ENCODE measurements at places on chromosomes 12 and 14. TPM values are rescaled to one million over a fixed set of nuclear protein-coding genes. Genes with fewer than 3 reads are reported as not detected.

IL22 gene
- total RNA-seq: not detected

BICD1 gene
- 33.0 TPM for total RNA-seq

TRMT5 gene
- total RNA-seq: 12.3 TPM

NANOG gene
- not detected for total RNA-seq

MYO1H gene
- not detected for total RNA-seq

- DNase-seq: no peak
These were observed 42.7 kb upstream of the NEDD1 start for GRCh38 chr12:96864335-96864734.

GRCh38 chr12:78385541-78385940 is 479.0 kb upstream of the SYT1 start:
- DNase-seq: no peak

DNA sequence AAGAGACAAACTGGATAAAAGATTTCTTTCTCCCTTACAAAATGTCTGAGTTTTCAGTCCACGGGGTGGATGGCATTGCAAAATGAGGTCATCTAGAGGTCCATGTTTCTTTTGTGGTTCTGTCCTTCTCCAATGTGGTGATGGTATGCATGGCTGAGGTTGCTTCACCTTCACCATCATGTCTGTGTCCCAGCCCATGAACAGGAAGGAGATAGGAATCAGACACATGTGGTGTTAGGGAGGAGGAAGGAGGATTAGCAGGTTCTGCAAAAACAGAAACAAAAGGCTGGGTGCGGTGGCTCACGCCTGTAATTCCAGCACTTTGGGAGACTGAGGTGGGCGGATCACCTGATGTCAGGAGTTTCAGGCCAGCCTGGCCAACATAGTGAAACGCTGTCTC is 11.0 kb upstream of the AEBP2 start:
- no peak for DNase-seq

DNA sequence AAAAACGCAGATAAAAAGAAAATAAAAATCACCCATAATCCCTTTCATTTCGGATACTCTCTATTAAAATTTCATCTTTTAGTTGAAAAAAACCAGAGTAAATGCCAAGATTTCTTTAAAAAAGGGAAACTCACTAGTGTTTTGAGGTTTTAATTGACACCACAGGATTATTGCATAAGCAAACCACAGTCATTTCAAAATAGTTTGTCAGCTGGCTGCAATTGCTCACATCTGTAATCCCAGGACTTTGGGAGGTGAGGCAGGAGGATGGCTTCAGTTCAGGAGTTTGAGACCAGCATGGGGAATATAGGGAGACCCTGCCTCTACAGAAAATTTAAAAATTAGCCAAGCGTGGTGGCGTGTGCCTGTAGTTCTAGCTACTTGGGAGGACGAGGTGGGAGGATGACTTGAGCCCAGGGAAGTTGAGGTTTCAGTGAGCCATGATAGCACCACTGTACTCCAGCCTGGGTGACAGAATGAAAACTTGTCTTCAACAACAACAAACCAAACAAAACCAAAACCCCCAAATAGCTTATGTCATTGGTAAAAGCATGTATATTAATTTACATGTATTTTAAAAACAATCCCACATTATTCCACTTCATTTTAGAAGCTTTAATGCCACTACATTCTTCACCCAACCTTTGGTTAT is 48.8 kb downstream of the SYNE2 start:
- DNase-seq: no peak

GRCh38 chr12:44759289-44759688 is 116.8 kb downstream of the NELL2 start:
- no peak for DNase-seq

GRCh38 chr14:45650754-45651153 is 397.8 kb upstream of the MIS18BP1 start:
- no peak for DNase-seq

All from glomerular endothelial cell (primary cell).